ENCODE measurements at places on chromosomes 1 and 21.

DNA sequence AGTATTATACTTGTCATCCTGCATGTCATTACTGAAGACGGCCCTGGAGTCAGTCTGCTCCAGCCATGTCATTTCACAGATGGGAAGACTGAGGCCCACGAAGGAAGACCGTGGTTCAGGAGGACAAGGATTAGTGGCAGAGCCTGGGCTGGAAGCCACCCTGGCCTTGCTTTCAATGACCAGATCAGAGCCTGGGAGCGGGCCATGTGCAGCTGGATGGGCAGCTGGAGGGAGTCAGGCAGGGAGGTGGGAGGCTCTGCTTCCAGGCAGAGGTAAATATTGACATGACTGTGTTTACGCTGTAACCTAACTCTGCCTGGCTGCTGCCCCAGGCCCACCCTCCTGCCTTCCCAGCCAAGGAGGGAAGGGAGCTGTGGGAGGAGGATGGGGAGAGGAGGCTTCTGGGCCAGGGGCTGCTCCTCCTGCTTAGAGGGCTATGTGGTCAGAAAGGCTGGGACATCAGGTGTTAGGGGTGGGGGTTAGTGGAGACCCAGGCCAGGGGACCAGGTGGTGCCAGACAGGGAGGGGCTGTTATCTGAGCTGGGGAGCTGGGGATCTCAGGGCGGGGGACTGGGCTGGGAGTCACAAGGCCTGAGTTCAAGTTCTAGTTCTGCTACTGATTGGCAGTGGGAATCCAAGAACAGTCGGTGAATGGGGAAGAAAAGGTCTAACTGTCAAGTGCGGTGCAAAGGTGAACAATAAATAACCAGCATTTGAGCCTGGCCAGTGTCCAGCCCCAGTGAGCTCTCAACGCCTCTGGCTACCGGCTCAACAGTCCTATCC lies 48.5 kb upstream of the ECE1 start:
- DNase-seq: no peak

DNA sequence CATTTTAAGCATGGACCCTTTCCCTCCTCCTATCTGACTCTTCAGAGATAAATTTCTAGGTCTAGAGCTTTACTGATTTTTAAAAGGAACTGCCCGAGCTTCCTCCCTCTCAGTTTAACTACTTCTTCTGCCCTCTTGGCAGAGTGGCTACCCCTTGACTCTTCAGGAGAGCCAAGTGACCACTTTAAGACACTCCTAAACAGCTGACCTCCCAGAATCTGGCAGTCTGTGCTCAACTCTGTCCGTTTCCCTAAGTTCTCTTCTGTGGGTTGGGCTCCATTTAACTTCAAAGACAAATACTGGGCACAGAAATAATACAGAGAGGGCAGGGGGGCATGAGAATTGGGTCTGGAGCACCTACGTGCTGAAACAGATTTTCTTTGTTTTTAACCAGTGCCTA lies 196.3 kb upstream of the FOXD3 start:
- no peak for DNase-seq

GRCh38 chr1:41381692-41382479 lies 20.7 kb downstream of the FOXO6 start:
- peak; percentile 55 for DNase-seq

DNA sequence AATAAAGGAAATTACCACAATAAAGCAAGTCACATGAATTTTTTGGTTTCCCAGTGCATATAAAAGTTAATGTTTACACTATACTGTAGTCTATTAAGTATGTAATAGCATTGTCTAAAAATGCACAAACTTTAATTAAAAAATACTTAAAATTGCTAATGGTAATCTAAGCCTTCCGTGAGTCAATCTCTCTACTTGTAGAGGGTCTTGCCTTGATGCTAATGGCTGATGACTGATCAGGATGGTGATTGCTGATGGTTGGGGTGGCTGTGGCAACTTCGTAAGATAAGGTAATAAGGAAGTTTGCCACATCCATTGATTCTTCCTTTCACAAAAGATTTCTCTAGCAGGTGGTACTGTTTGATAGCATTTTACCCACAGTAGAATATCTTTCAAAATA lies 466.6 kb upstream of the PROX1 start:
- no peak for DNase-seq

GRCh38 chr1:115062542-115063004 lies 26.7 kb downstream of the TSPAN2 start:
- peak; percentile 95 for DNase-seq

DNA sequence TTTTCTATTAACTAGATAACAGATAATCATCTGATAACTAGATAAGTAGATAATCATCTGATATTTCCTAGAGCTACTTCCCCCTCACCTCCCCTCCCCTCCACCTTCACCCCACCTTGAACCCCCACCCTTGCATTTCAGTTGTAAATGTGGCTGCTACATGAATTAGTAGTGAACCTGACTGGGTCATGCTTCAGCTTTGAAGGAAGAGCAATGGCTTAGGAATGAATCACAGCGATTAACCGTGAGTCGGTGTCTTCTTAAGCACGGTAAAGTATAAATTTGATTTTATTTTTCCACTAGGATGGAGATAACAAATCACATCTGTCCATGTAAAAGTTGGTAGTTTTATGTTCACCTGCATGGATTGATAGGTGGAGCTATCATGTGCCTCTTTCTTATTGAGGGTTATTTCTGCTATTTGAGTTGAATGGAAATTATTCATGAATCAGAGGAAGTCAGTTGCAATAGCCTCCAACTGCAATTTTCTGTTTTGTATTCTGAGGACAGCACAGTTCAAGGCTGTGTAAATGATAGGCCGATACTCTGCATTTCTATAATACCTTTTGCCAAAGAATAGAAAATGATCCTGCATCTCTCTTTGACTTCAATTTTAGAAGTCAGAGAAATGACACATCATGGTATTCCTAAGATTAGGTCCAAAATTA lies 235.0 kb downstream of the PTGER3 start:
- DNase-seq: no peak

DNA sequence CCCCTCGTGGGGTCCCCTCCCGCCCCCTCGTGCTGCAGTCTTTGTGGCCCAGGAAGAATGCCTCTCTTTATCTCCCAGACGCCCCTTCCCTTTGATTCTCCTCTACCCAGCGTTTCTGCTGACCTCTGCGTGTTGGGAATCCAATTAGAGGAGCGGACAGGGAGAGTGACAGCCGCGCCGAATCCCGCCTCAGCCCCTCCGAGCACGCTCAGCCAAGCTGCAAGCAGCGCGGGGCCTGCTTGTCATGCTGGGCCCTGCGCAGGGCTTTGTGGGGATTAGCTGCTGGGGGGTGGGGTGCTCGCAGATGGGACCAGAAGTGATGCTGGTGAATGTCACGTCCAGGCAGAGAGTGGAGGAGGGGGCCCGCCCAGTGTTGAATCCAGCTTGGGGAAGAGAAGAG lies 91.1 kb downstream of the EPHB2 start:
- DNase-seq: no peak

DNA sequence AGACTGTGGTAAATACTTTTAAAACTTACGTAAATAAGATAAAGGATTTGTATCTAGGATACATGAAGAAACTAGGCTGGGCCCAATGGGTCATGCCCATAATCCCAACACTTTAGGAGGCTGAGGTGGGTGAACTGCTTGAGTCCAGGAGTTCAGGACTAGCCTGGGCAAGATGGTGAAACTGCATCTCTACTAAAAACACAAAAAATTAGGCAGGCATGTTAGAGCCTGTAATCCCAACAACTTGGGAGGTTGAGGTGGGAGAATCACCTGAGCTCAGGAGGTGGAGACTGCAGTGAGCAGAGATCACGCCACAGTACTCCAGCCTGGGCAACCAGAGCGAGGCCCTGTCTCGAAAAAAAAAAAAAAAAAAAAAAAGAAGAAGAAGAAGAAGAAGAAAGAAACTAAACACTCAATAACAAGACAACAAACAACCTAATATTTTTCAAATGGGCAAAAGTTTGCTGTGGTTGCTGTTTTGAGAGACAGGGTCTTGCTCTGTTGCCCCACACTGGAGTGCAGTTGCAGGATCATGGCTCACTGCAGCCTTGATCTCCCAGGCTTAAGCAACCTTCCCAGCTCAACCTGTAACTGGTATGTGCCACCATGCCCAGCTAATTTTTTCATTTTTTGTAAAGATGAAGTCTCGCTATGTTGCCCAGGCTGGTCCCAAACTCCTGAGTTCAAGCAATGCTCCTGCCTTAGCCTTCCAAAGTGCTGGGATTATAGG lies 78.3 kb downstream of the EIF4G3 start:
- no peak for DNase-seq

DNA sequence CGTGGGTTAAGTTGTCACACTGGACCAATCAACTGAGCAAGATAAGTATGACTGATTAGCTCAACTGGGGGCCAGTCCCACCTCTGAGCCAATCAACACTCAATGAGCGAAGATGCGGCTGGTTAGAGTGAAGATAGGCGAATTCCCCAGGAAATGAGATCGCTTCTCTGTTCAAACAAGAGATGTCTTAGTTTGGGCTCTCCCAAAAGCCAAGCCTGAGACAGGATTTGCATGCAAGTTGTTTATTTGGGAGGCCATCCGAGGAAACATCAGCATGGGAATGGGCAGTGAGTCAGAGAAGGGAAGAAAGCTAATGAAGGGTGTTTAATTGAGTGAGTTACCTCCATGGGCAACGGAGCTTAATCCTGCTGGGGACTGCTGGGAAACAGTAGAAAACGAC lies 4.9 kb upstream of the GJB5 start:
- DNase-seq: no peak

- DNase-seq: no peak
Measured at GRCh38 chr1:36119456-36119855, 5.6 kb downstream of the COL8A2 start.

- no peak for DNase-seq
Measured at GRCh38 chr1:2934642-2935081, 86.6 kb upstream of the ACTRT2 start.

DNA sequence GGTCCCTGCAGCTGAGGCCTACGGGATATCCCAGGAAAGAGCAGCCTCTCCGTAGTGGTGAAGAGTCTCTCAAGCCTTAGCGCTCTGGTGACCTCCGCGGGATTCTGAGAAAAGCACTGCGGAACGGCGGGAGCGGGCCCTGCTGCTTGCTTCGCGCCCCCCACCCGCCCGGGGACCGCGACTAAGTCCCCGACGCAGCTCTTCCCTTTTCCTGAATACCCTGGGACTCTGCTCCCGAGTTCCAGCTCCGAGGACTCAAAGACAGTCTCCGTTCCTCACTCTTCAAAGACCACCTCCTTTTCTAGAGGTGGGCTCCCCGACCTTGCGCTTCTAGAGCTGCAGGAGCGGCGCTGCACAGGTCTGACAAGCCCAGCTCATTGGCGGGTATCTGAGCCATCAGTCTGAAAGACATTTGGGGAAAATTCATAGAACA lies 3.6 kb upstream of the PRRX1 start:
- DNase-seq: no peak

DNA sequence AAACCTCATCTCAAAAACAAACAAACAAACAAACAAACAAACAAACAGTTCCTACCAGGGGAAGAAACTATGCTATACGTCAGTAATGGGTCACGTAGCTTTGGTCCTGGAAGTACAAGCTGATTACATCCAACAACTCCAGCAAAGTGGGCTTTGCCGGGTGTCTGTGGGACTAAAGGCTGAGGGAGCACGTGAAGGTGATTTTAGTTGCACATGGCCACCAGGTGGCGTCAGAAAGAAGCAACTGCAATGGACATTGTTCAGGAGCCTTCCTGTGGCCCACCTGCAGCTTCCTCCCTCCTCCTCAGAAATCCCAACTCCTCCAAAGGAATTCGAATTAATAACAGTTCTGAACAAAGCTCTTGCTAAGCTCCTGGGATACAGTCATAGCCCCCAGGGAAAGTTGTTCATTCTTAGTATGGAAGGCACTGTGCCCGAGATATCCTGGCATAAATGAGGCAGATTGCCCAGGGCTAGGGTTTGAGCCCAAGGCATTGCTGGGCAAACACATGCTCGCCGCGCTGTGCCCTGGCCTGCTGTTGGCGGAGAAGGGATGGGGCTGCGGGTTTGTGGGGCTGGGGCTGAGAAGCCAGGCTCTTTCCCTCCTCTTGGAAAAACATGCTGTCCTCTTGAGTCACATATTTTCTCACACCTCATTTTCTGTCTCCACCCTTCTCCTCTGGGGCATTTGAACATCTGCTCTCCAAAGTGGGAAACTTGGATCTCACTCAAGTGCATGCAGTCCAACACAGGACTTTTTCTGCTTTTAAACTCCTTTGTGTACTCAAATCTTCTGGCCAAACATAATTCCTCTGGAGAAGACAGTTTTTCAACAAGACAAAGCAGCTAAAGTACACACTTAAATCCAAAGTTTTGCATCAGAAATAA lies 28.6 kb downstream of the AKNAD1 start:
- peak; percentile 63 for DNase-seq

GRCh38 chr1:47968556-47968888 lies 28.7 kb downstream of the TRABD2B start:
- DNase-seq: no peak

DNA sequence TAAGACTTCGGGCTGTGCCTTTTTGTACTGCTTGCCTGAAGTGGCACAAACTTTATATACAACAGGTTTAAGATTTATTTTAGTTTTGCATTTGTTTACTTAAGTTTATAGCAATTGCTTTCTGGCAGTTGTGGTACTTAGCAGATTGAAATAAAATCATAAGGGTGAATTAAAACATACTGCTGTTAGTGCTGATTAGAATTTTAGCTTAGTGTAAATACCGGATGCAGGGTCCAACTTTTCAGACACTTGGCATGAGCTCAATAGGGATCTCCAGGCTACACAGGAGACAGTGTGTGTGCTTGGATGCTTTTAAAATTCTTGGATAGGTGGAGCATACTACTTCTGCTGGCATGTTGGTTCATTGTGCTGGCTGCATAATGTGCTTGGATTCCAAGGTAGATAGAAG lies 159.6 kb downstream of the NFIA start:
- no peak for DNase-seq

DNA sequence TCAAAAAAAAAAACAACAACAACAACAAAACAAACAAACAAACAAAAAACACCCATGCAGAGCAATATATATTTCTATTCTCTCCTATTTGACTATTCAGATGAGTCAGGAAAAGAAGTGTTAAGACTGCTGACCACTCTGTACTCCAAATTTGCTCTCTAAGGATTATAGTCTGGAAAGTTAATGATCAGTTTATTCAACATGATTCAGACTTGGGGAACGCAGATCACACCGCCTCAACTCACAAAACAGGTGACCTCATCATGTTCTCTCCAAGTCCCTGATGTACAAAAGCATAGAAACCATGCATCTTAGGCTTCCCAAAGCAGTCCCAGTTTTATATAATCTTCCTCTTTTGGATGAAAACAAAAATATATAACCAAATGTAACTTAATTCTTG lies 51.9 kb upstream of the PRRC2C start:
- DNase-seq: no peak

GRCh38 chr1:7253988-7254587 lies 468.8 kb downstream of the CAMTA1 start:
- DNase-seq: no peak

- peak; percentile 28 for DNase-seq
Measured at GRCh38 chr1:116569776-116570357, 959 bp downstream of the CD58 start.

DNA sequence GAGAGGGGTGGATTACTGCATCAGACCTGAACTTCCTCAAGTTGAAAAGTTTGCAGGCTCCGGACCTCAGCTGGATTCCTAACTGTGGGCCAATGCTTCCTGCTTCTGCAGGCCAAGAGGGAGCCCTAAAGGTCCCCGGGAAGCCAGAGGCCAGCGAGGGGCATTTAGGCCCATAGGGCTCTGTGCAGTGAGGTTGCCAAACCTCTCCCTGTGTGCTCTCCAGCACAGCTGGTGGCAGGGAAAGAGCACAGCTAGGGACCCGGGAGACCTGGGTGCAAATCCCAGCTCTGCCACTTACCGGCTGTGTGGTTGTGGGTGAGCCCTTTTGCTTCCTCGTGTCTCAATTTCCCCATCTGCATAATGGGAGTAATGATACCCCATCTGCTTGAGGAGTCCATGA lies 100.5 kb downstream of the PAX7 start:
- no peak for DNase-seq

- no peak for DNase-seq
Measured at GRCh38 chr1:205585835-205586785, 45.7 kb downstream of the ELK4 start.

Measured in stimulated activated naive CD8-positive, alpha-beta T cell treated with anti-CD3 and anti-CD28 coated beads, Interleukin-15, amount 100 ng/mL, for 72 hours (primary cell).